ENCODE measurements at places on chromosomes 5 and 9.

DNA sequence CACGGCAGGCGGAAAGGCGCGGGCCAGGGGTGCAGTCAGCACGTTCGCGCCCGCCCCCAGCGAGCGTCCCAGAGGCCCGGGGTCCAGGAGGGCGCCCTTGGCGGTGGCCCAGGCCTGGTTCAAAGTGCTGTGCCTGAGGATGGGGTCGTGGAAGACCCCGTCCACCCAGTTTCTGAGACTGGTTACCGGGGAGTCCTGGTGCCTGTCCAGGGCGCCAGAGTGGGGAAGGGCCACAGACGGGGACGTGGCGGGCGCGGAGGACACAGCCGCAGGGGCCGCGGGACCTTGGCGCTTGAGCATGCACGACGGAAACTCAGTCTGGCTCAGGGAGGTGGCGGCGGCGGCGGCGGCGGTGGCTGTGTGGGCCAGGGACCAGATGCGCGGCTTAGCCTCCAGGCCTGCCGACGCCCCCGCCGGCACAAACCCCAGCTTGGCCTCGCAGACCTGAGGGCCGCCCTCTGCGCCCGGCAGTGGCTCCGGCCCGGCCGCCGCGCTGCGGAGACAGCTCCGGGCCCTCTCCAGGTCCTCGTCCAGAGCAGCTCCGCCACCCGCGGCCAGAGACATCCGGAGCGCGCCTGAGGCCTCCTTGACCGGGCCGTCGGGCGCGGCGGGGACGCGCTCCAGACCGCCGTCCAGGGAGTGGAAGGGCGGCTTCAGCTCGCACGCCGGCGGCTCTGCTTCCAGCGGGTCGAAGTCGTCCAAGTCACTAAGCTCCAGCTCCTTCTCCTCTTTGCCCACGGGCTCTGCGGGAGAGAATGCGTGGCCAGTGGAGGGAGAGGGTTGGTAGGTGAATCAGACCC, 4.5 kb downstream of the IRX4 start:
- no peak overlapping the region for H3K27ac ChIP-seq
- no peaks in the 10 kb centered on the region for H3K36me3 ChIP-seq
- peaks cover 13% of the 10 kb centered on the region for H3K4me1 ChIP-seq
- no peak overlapping the region for H3K4me3 ChIP-seq
- H3K27me3 ChIP-seq = peaks cover 54% of the 10 kb centered on the region

DNA sequence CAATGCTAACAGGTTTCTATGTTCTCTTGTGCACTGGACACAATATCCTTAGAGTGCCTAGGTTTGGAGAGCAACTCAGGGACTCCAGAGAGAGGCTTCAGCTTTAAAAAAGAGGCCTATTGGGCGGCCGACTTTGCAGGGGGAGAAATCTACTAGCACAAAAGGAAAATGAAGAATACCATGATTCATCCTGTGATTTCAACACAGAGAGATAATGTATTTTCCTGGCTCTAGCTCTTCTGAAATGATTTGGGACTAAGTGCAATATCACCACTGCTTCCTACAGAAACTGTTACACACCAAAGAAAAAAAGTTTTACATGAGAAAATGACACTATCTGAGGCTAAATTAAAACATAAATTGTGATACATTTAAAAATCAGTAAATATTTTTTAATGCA, 146.1 kb upstream of the TSLP start:
- H3K4me1 ChIP-seq = no peaks in the 10 kb centered on the region
- H3K27ac ChIP-seq = no peak overlapping the region
- no peak overlapping the region for H3K4me3 ChIP-seq

GRCh38 chr5:159178978-159179377, 30.4 kb downstream of the RNF145 start:
- H3K27ac ChIP-seq = peak overlapping the region; percentile 79
- peaks cover 32% of the 10 kb centered on the region for H3K36me3 ChIP-seq

DNA sequence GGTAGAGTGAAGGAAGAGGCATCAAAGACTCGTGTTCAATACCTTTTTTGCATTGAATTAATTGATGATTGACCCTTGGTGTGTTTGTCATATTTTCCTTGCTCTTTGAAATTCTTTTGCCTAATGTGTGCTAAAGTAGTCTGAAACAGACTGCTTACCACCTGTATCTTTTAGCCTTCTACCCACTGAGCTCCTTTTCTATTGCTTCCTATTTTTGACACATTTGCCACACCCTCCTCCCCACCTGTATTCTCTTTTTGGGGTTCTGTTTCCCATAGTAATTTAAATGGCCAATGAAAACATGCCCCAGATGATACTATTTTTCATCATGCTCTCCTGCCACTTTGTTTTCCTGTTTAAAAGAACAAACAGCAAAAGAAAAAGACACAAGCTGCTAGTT, 78.5 kb downstream of the ZCCHC7 start:
- peaks cover 12% of the 10 kb centered on the region for H3K36me3 ChIP-seq
- no peak for DNase-seq
- no peaks in the 10 kb centered on the region for H3K27me3 ChIP-seq
- peaks cover 42% of the 10 kb centered on the region for H3K4me1 ChIP-seq
- H3K4me3 ChIP-seq = no peak overlapping the region

DNA sequence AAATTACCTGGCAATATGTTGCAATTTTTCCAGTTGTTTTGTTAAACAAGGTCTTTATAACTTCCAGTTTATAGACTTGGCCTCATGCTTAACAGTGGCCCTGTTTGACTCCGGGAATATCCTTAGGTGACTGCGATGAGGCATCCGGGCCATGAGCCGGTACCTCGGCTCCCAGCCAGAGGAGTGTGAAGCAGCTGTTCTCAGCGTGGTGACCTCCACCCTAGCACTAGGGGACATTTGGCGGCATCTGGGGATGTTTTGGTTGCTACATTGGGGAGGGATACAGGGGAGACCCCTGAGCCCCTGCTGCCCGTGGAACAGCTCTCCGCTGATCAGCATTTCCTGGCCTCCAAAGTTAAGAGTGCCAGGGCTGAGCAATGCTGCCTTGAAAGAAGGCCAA, 533.4 kb downstream of the IRX1 start:
- no peak overlapping the region for H3K27ac ChIP-seq
- no peaks in the 10 kb centered on the region for H3K27me3 ChIP-seq
- H3K36me3 ChIP-seq = no peaks in the 10 kb centered on the region
- H3K4me1 ChIP-seq = no peaks in the 10 kb centered on the region
- no peak for DNase-seq

DNA sequence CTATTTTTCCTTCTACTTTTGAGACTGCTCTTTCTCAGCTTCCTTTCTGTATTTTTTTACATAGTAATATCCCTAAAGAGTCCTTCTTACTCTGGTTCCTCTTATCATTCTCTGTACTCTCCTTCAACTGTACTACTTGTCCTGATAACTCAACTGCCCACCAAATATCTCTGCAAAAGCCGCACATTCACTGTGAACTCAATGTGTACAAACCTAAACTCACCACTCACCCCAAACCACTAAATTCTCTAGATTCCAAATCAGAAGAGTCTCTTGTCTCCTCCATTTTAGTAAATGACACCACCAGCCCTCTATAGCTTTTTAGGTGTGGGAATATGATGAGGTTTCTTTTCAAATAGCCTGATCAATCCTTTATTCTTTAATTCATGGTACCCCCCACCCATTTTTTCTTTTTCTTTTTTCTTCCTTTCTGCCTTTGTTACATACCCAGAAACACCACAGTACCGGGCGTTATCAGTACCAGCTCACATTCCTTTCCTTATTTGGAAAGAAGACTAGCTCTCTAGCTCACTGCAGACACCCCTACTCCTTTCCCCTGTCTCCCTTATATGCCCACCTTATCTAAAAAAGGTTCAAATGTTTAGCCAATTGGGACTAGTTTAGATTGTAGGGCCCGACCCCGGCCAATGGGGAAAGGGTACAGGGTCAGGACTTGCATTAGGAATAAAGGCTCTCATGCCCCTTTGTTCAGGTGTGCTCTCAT, 63.1 kb upstream of the RANBP6 start:
- H3K27ac ChIP-seq = no peak overlapping the region
- peaks cover 12% of the 10 kb centered on the region for H3K4me1 ChIP-seq
- DNase-seq = no peak
- H3K27me3 ChIP-seq = peaks cover 5% of the 10 kb centered on the region
- no peaks in the 10 kb centered on the region for H3K36me3 ChIP-seq
- no peak overlapping the region for H3K4me3 ChIP-seq

GRCh38 chr9:111895996-111896941, at the start of gene UGCG:
TSS of gene UGCG (plus strand) at chr9:111896814. CDS start at chr9:111897216, 402 bp downstream.
- no peaks in the 10 kb centered on the region for H3K36me3 ChIP-seq
- peak within 1 kb of the TSS; percentile 87 for H3K4me3 ChIP-seq
- H3K27ac ChIP-seq = peak within 1 kb of the TSS; percentile 93
- peaks cover 19% of the 10 kb centered on the region for H3K4me1 ChIP-seq
- H3K27me3 ChIP-seq = no peaks in the 10 kb centered on the region

DNA sequence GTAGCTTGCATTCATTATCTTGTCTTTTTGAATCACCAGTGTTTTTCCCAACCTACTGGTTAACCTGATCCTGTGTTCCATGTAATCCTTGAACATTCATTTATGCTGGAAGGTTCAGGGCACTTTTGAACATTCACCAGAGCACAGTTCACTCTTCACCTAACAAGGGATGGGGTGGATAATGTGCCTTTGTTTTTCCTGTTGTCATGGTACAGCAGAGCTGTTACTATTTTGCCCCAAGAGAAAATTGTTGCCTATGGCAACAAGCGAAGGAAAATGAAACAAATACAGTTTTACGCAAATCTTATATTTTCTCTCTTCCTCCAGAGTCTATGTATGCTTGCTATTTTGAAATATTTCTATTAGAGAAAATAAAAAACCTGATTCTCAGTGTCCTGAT, 60.3 kb upstream of the RIOK2 start:
- no peaks in the 10 kb centered on the region for H3K4me1 ChIP-seq
- H3K4me3 ChIP-seq = no peak overlapping the region
- H3K27ac ChIP-seq = no peak overlapping the region
- peaks cover 13% of the 10 kb centered on the region for H3K36me3 ChIP-seq

DNA sequence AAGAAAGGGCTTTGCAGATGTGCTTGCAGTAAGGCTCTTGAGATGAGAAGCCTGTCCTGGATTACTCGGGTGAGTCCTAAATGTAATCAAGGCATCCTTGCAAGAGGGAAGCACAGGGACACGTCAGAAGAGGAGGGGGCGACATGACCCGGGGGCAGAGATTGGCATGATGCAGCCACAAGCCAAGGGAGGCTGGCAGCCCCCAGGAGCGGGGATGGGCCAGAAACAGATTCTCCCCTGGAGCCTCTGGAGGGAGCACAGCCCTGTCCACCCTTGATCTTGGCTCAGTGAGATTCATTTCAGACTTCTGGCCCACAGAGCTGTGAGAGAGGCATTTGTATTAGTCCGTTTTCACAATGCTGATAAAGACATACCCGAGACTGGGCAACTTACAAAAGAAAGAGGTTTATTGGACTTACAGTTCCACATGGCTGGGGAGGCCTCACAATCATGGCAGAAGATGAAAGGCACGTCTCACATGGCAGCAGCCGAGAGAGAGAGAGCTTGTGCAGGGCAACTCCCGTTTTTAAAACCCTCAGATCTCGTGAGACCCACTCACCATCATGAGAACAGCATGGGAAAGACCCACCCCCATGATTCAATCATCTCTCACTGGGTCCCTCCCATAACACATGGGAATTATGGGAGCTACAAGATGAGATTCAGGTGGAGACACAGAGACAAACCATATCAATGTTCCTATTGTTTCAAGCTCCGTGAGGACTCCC, 76.1 kb downstream of the ADAMTS2 start:
- H3K27ac ChIP-seq = no peak overlapping the region
- peak; percentile 83 for DNase-seq
- no peaks in the 10 kb centered on the region for H3K36me3 ChIP-seq
- H3K4me3 ChIP-seq = no peak overlapping the region

DNA sequence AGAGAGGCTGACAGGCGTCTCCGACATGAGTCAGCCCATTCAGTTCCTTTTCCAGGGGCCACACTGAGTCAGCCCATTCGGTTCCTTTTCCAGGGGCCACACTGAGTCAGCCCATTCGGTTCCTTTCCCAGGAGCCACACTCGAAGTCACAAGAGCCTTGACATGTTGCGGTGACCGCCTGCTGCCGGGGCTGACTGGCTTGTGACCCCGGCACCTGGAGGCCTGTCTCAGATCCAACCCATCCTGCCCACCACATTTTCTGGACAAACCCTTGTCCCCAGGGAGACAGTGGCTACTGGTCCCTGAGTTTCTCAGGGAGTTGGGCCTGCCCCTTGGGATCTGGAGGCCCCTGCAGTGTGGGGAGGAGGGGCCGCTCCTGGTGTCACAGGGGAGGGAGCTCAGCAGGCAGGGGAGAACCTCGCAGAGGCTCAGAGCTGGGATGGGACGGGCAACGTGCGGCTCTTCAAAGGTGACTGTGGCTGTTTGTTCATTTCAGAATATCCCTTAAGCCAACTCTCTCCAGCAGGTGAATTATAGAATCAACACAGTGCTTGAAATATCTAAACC, 40.5 kb upstream of the LPCAT1 start:
- H3K27ac ChIP-seq = no peak overlapping the region
- peaks cover 39% of the 10 kb centered on the region for H3K27me3 ChIP-seq
- no peak overlapping the region for H3K4me3 ChIP-seq
- no peaks in the 10 kb centered on the region for H3K36me3 ChIP-seq
- no peak for DNase-seq

DNA sequence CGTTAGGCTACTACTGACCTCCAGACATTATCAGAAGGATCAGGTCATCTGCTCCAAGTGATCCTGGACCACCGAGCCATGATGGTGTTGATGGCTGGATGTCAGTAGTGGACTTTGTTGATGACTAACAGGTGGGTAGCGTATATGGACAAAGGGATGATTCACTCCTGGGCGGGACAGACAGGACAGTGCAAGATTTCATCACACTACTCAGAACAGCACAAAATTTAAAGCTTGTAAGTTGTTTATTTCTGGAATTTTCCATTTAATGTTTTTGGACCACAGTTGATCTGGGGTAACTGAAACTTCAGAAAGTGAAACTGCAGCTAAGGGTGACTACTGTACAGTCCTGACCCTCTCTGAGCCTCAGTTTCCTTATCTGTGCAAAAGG, 12.7 kb downstream of the PDGFRB start:
- no peak for DNase-seq
- H3K4me3 ChIP-seq = peak overlapping the region; percentile 68
- peaks cover 18% of the 10 kb centered on the region for H3K36me3 ChIP-seq
- H3K27me3 ChIP-seq = no peaks in the 10 kb centered on the region
- H3K27ac ChIP-seq = peak overlapping the region; percentile 90

All from osteocyte (in vitro differentiated cells).